ENCODE measurements at places on chromosomes 5 and 9.
A peak's percentile ranks its signal among the peaks of the same experiment; 100 is the strongest.

DNA sequence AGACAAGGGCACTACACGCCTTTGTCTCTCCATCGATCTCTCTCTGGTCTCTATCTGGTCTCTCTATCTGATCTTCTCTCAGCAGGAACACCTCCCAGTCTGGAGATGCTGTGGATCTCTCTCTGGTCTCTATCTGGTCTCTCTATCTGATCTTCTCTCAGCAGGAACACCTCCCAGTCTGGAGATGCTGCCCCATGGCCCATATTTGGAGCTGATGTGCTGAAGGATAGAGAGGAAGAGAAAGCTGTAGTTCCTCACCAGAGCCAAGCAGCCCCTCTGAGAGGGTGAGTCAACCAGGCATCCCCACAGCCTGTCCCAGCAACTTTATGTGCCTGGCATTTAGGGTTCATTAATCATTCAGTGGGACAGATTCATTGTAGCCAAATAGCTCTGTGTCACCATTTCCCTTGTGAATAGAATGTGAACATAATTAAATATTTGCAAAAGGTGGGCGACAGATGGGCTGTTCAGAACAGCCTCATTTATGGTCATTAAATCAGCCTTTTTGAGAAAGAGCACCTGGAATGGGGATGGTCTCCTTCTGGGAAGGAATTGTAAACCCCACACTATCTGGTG is 189.3 kb upstream of the MAST4 start:
- DNase-seq, result no peak

- DNase-seq, result no peak
These were observed 72.3 kb downstream of the NIPSNAP3B start for GRCh38 chr9:104836235-104836634.

- no peak for DNase-seq
These were observed 399 bp upstream of the FBN2 start for GRCh38 chr5:128538250-128539037.

GRCh38 chr5:116572350-116573278 is 2.0 kb downstream of the SEMA6A start:
- no peak for DNase-seq

DNA sequence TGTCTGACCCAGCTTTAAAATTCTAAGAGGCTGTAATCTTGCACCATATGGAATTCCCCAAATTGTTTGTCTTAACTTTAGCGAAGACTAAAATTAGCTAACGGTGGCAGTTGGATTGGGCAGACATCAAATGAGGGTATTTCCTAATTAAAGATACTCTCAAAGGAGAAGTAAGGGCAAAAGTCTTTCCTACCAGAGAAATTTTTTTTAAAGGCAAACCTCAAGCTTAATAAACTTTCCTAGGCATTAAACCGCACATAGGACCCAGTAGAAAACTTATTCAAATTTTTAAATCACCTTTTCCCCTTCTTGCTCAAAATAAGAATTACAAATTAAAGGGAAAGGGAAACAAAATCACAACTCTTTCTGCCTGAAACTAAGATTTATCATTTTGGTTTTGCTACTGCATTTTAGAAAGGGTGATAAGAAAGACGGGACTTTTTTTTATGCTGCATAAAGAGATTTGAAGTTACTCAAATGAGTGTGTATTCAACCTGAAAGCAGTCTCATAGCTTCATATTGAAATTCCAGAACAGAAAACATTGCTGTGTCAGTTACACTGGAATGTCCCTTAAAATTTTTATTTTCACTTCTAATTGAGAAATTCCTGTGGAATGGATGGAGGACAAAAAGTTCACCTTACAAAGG is 189.1 kb upstream of the PTGER4 start:
- DNase-seq, result no peak

DNA sequence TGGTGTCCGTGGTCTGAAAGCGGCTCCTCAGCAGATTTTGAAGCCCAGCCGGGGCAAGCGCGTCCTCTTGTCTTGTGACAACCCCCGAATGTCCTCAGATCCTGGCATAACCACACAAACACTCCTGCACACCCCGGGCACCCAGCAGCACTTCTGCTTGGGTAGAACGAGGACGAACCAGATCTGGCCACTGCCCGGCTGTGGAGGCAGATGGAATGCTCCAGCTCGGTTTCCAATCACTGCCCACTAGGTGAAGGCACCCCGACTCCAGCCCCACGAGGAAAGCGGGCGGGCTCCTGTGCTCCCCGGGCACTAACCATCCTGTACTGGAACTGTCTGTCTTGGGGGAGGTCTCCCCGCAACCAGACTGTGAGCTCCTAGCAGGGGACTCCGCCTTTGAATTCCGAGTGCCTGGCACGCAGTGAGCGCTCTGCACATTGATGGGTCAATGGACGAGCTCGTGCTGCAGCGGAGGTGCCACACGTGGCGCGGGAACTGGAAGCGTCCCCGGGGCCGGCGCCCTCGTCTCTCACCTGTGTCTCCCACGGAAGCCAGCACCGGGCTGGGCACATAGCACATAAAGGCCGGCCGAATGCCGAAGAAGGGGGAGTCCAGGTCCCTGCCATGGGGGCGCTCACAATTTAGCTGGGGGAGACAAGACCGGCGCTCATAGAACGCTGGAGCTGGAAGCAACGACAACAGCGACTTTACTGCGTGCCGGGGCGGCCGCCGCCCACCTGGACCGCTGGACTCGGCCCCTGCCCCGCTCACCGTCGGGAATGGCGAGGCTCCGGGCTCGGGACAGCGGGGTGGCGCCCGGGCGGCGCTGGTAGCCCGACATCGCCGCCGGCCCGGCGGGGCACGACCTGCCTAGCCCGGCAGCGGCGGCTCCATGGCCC is 608 bp downstream of the ENTR1 start:
- DNase-seq, result no peak

- DNase-seq, result no peak
These were observed 74.3 kb upstream of the ICE1 start for GRCh38 chr5:5348135-5348534.

DNA sequence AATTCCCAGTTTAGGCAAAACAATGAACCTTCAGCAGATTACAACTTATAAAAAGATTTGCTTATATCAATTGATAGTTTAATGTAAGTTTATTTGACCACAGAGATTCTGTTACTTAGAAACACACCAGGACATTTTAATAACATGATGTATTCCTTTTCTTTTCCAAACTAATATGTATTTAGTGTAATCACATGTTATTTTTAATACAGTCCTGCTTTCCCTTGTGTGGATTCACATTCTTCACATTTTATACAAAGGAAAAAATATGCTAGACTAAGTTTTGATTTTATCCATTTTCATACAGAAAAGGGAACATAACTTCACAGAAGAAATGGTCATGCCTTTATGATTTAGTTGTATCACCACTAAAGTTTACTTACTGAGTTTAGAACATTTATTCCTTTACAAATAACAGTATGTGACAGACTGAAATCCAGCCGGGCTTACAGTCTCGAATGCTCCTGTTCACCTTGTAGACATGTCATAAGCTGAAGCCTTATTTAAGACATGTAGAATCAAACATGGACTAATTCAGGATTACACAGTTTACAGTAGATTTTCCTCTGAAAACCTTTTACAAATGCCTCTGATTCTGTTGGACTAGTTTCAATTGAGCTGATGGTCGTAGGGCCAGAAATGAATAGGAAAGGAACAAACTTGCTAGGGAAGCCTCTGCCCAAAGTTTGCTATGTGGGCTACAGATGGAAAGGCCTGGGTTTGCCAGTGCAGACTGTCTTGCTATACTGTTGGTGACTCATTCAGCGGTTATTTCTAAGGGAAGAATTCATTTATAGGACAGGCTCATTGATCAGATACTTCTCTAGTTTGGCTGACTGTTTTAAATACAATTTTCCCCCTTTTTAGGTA is 6.6 kb upstream of the ASPN start:
- no peak for DNase-seq

GRCh38 chr5:6505783-6506557 is 57.3 kb downstream of the UBE2QL1 start:
- DNase-seq, result no peak

DNA sequence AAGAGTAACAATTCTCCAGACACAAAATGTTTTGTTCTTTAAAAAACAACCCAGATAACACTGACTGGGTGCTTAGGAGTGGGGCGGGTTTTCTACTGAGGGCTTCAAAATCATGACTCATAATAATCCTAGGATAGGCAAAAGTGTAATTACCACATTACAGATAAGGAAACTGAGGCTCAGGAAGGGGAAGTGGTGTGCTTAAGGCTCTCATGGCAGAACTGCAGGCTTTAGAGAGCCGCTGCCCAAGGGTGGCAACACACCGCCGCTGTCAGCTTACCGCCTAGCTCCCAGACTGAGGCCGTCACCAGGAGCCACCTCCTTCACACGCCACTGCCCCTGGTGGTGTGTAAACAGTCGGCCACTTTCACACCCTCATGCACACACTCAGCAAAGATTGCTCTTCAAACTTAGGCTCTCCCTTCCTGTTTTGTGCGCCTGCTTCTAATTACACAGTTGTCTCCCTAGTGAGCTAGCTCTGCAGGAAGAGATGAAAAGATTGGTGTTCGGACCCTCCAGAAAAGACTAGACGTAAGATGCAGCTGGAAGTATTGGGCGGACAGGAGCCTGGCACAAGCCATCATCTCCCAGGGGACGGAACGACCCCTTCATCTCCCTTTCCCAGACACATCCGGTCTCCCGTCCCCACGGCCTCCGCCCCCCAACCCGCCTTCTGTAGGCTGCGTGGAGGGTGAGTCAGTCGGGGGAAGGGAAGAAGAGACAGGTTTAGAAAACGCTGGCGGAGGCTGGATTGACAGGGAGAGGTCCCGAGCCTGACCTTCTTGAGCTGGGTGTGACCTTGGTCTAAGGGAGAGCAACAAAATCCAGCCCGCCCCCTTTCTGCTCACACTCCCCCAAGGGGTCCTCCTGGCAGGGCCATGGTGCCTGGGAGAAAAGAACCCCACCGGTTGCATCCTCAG is 162.7 kb downstream of the SYK start:
- no peak for DNase-seq

DNA sequence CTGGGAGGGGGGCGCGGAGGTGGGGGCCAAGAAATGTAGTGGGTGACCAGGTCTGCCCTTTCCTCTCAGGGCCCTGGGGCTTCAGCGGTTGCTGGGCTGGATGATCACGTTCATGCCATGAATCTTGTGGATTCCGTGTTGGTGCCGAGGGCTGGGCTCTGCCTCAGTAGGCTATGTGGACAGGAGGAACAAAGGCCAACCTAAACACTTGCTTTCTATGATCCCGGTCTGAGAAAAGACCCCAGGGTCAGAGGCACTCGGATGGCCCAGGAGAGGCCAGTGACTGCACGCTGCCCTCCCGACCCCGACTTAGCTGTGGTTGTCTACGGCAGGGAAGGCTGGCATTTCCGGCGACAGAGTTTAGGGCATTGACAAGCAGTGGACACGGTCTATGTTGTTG is 26.6 kb downstream of the PHF2 start:
- DNase-seq, result no peak

DNA sequence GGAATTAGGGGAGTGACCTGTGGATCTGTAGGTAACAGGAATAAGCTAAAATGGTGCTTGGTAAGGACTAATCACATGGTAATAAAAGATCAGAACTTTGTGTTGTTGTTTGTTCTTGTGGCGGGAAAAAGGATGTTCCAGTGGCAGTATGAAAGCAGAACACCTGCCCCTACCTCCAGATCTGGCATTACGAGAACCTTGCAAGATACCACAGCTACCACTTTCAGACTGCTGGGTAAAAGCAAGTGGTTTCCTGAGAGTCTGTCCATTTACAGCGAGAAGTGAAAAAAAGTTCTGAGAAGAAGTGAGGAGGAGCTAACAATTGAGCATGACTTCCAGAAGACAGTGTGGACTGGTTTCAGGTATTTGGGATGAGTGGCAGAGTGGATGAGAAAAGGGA is 252.5 kb downstream of the TLE4 start:
- no peak for DNase-seq

DNA sequence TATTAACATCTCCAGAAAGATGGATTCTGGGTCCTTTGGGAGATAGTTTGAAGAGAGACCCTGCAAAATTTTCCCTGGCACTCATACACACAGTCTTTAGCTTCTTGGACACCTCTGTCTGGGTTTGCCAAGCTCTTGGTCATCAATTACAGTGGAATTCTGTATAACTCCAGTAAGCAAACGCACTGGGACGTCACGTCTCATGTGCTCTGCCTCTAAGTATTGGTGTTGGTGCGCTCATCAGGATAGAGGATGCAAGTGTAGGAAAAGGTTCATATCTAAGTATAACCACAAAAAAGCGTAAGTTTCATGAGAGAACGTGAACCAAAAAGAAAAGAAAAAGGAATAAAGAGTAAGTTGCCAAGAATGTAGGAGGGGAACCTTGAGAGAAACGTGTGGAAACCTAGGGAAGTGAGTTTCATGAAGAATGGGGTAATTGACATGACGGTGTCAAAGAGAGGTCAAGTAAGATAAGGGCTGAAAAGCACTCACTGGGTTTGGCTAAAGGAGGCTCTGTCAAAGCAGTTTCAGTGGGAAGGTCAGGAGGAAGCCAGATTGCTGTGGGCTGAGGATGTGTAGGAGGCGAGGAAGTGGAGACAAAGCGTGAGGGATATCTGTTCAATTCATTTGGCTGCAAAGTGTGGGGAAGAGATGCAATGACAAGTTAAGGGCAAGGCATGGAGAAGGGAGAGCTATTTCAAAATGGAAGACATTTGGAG is 92.7 kb downstream of the RAD23B start:
- DNase-seq, result no peak

DNA sequence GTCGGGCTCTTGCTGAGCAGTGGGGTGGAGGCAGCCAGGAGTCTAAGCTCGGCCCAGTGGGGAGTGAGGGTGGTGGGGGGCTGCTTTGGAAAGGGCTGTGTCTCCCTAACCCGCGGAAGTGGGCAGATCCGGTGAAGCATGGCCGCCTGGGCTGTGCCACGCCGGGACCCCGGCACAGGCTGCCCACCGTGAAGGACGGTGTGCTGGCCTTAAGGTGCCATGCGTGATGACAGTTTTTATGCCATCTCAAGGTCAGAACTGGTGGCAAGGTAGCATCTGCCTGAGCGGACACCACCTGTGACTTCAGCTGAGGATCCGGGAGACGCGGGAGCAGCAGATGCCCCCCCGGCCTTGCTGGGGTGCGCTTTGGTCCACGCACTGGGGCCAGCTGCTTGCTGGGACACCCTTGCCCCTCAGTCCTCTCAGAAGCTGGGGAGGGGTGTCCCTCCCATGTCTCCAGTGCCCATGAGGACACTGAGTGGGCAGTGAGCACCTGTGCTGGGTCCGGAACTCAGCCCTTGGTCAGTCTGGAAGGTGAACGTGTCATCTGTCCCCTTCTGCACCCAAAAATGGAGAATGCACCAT is 53.9 kb downstream of the AHRR start:
- no peak for DNase-seq

- no peak for DNase-seq
These were observed 40.6 kb upstream of the STARD4 start for GRCh38 chr5:111552896-111553295.

- no peak for DNase-seq
These were observed 48.8 kb downstream of the CEMIP2 start for GRCh38 chr9:71719562-71719961.

DNA sequence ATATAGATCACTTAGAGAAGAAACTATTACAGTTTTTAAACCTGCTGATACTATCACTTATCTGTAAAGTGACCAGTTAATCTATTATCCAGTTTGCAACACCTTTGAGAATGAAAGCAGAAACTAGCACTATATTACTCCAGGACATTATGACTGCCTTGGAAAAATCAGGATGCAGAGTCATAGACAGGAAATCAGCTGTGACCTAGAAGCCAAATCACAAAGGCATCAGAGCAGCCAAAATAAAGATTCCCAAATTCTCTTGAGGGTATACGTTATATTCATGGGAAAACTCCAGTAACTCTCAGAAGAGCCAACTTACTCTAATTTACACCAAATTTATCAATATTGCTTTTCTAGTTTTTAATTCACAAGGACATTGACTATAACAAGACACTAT is 49.9 kb downstream of the CDO1 start:
- DNase-seq, result no peak

GRCh38 chr5:139294374-139295165 is 1.0 kb downstream of the MATR3 start:
- DNase-seq, result peak; percentile 12
